ENCODE measurements at places on chromosomes 13 and 19.

GRCh38 chr19:50943074-50943828 is 9.6 kb downstream of the KLK5 start:
- DNase-seq: no peak

GRCh38 chr13:24006520-24007248 is 109.4 kb upstream of the C1QTNF9B start:
- DNase-seq: no peak

DNA sequence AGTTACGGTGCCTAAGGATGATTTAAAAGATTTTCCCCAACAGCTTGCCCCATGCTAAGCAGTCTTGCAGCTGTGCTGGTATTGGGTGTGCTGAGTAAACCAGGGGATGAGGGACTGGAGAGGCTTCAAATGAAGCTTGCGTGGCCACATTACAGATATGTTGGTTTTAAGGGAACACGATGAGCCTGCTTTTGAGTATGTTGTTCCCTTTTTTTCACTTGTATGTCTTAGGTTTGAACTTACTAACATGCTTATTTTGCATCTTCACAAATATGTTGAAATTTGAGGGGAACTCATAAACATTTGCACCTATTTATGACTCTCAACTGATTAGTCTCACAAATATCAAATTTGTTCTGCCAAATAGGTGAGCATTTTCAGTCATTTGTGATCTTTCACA is 2.0 kb upstream of the IL17D start:
- DNase-seq: no peak

- no peak for DNase-seq
These were observed 139.6 kb upstream of the HTR2A start for GRCh38 chr13:47036294-47037008.

DNA sequence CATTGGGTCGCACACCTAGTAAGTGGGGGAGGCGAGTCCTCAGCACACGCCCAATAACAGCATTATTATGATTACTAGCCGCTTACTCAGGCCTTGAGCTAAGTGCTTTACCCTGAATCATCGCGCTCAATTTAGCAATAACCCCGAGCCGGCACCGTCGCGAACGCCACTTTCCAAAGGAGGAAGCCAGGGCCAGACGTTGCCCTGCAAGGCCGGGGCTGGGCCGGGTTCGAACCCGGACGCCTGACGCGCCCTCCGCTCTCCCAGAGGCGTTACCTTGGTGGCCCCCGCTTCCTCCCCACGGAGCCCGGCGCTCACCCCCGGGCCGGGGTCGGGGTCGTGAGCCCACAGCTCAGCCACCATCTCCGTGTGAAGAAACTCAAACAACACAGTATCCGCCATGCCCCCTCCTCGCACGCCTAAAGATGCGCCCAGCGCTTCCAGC is at the start of gene TRAPPC6A:
Gene TRAPPC6A (minus strand): TSS at position 421 of the 445 bp plus-strand sequence. CDS start 19 bp downstream, at position 402.
- DNase-seq: no peak
